Cardiac muscle cell (in vitro differentiated cells and primary cell): ENCODE measurements at places on chromosomes 7 and 10.
A peak's percentile ranks its signal among the peaks of the same experiment; 100 is the strongest.

DNA sequence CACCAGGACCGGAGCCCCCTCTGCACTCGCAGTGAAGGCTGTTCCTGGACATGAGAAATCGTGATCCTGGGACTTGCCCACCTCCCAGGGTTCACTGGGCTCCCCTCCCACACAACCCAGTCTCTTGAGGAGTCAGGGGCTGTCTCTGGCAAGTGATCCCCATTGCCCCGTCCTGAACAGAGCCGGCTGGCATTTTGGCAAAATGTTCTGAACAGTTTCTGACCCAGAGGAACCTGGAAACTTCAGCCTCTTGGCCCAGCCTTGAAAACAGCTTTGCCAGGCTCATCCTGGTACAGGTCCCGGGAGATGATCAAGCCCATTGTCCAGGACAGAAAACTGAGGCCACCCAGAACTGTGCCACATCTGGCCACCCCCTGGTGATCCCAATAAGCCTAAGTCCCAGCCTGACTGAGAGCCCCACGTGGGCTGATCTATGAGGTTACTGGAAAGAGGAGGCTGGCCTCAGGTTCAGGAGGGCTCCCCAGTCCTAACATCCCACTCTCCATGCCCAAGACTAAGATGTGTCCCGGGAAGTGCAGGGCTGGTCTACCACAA is 115.7 kb downstream of the OAT start:
- no peak for DNase-seq

DNA sequence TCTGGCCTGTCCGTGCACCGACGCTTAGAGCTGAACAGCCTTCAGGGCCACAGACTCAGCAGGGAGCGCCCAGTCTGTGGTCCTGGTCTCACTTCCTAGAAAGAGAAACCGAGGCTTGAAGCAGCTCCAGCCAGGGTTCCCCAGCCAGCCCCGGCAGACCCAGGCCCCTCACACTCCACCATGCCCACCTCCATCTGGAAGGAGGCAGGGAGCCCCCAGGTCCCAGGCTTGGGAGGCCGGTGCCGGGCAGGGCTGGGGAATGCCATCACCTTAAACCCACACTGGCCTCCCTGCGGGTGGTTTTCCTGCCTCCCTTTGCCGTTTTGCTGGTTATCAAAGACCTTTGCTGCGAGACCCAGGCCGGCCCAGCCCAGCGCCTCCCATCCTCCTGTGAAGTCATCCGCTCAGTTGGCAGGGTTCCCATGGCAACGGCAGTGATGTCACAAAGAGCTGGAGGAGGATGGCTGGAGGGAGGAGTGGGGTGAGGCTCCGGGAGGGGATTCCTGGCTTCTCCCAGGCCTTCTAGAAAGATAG is 24.0 kb downstream of the ELFN1 start:
- peak; percentile 47 for DNase-seq

DNA sequence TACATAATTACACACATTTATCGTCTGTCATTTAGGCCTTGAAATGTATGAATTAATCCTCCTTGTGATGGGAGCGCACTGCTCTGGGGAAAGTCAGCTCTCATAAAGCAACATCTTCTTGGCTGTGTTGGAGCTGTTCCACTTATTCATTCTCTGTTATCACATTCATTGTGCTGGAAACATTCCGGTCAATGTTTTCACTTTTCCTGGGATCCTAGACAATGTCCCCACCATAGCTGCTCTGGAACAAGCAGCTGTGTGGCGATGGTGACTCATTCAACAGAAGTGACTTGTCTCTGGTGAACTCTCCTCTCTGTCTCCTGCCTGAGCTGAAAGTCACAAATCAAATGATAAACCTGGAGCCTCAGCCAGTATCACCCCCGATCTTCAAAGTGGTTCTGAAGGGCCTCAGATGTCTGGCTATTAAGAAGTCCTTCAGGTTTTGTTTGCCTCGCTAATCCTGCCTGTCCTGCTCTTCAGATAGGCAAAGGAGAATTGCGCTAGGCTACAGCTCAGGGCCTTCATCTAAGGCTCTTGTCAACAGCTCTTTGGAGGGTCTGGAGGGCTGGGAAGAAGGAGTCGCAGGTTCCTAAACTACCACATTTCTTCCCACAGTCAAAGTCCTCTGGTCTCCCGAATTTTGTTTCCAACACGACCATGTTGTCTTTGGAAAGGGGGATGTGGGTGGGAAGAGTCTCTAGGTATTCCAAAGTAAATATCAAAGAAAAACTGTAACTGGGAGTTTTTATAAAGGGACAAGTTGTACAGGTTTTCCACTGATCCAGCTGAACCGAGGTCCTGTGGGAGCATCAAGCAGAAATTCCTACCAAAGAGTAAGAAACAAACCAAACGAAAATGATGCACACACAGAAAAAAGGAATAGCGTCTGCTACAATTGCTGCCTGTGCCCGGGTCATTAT is 29.3 kb downstream of the KLF6 start:
- peak; percentile 85 for DNase-seq

DNA sequence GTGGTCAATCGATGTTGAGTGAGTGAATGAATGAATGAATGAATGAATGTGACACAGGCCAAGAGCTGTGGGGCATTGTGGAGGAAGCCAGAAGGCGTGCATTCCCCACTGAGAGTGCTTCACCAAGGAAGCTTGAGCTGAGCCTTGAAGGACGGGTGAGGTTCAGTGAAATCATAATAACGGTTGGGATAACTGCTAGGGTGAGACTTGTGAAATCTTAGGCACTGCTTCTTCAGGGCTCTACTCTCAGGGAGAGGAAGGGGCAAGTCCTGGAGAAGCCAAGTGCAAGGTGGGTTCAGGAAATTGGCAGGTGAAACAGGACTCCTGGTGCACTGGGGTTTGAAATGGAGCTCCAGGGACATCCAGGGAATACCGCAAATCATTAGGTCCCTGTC is 23.7 kb upstream of the PRKAG2 start:
- no peak for DNase-seq

DNA sequence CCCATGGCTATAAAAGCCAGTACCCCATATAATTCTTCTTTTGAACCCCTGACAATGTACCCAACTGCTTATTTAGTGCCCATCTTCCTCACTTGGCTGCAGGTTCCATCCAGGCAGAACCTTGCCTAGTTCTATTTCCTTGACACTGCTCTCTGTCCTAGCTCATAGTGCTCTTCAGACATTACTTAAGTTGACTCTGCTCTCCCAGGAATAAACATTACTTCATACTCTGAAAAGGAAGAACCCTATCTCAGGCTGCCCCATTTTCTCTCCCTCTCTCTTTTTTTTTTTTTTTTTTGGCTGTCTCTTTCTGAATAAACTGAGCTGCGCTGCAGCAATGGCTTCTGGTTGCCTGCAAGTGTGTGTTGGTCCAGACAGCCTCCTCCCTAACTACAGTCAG is 21.0 kb downstream of the ACTA2 start:
- DNase-seq = peak; percentile 45

GRCh38 chr10:113899952-113900598 is 45.6 kb downstream of the NHLRC2 start:
- DNase-seq = no peak

- no peak for DNase-seq
Measured at GRCh38 chr10:7361316-7361715, 49.5 kb downstream of the SFMBT2 start.
